CD4-positive, CD25-positive, alpha-beta regulatory T cell (primary cell): ENCODE measurements at places on chromosomes 7 and 10. TPM values are rescaled to one million over a fixed set of nuclear protein-coding genes. Genes with fewer than 3 reads are reported as not detected.

DNA sequence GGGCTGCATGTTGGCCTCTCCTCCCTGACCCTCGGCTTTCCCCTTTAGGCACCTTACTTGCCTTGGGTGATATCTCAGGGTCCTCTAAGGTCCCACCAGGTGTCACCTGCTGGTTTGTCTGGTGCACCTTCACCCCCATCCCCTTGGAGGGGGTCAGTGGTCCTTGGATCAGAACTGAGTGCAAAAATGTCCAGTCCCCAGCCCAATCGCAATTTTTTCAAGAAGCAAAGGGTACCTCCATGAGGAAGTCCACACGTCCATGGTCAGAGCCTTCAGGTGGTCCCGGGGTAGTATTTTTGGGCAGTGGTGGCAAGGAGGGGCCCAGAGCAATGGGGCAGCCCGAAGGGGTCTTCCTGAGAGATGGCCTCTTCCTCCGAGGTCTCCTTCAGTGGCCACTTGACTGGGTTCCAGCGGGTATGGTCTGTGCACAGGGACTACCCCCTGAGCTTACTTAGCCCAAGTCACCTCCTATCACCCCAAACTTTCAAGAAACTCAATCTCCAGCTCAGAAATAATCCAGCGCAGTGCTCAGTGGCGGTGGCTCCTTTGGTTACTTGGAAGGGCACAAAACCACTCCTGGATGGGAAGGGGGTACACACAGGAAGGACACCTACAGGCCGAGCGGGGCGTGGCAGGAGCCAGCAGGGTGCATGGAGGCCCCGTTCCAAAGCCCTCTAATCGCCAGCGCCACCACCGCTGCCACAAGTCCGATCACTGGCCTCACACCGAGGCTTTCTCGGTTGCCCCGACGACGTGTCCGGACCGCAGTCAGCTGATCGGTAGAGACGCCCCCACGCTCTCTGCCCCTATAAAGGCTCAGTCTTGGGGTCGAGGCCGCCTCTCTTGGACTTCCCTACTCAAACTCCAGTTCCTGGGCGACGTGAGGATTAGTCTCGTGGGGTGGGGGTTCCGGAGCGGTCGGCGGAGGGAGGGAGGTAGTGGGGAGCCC lies 4.5 kb downstream of the SAP25 start:
- peaks cover 45% of the 10 kb centered on the region for H3K4me1 ChIP-seq
- peaks cover 4% of the 10 kb centered on the region for H3K36me3 ChIP-seq
- no peaks in the 10 kb centered on the region for H3K27me3 ChIP-seq
- H3K27ac ChIP-seq: peak overlapping the region; percentile 69
- no peak for DNase-seq

DNA sequence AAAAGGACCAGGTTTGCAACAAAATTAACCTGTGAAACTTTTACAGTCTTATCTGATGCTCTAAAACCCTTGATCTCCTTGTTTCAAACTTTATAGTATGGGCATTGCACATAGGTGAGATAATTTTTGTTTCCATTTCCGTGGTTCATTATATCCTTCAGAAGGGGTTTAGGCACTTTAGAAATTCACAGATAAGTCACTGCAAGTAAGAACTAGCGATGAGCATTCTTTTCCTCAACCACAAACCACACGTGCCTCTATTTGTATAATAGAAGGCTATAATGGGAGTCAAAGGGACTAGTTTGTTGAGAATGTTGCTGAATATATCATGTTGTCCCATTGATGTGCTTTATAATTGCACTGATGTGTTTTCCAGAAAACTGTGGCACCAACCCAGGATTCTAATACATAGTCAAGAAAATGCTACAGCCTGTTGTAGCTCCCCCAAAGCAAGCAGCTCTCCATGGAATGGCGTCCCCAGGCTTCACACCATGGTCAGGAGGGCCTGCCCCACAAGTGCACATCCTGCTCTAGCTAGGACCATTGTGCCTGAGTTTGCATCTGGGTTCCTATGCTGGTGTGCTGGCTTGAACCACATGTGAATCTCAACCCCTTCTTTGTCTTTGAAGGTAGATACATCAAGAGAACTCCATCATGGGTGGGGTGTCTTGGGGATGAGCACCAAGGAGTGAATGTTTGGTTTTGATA lies 14.0 kb upstream of the ATXN7L1 start:
- no peak overlapping the region for H3K4me3 ChIP-seq
- H3K27ac ChIP-seq: no peak overlapping the region
- H3K36me3 ChIP-seq: peaks cover 38% of the 10 kb centered on the region
- H3K4me1 ChIP-seq: peaks cover 13% of the 10 kb centered on the region
- no peak for DNase-seq
- no peaks in the 10 kb centered on the region for H3K27me3 ChIP-seq

GRCh38 chr7:85115006-85115405 lies 71.8 kb downstream of the SEMA3D start:
- H3K27ac ChIP-seq: no peak overlapping the region
- no peaks in the 10 kb centered on the region for H3K27me3 ChIP-seq
- H3K4me1 ChIP-seq: no peaks in the 10 kb centered on the region
- H3K4me3 ChIP-seq: no peak overlapping the region
- no peak for DNase-seq

GRCh38 chr10:79195091-79195923 lies 126.5 kb downstream of the ZMIZ1 start:
- DNase-seq: peak; percentile 76
- H3K27ac ChIP-seq: no peak overlapping the region

DNA sequence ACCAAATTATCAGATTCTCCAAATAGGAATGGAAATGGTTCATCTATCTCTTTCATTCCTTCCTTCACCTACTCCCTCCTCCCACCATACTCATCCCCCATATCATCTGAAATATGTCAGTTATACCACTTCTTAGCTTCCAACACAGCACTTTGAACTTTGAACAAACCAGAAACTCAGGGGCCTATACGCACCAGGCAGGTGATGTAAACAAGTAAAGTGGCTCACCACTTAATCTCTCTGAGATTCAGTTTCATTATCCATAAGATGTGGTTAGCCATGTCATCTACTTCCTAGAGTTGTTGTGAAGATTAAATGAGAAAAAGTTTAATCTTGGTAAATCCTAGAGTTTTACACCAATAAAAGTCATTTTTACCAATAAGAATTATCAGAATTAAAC lies 65.9 kb upstream of the LRRN3 start:
- H3K4me3 ChIP-seq: peak overlapping the region; percentile 52
- H3K27me3 ChIP-seq: no peaks in the 10 kb centered on the region
- peaks cover 15% of the 10 kb centered on the region for H3K4me1 ChIP-seq
- no peak overlapping the region for H3K27ac ChIP-seq

Gene PRSS1
- total RNA-seq: not detected

GRCh38 chr10:31274310-31274709 lies 44.7 kb upstream of the ZEB1 start:
- H3K27ac ChIP-seq: no peak overlapping the region
- no peaks in the 10 kb centered on the region for H3K4me1 ChIP-seq
- no peak for DNase-seq
- no peaks in the 10 kb centered on the region for H3K27me3 ChIP-seq
- H3K4me3 ChIP-seq: no peak overlapping the region

GRCh38 chr10:131252567-131253276 lies 58.8 kb downstream of the TCERG1L start:
- DNase-seq: no peak
- H3K36me3 ChIP-seq: no peaks in the 10 kb centered on the region
- H3K27me3 ChIP-seq: no peaks in the 10 kb centered on the region
- no peak overlapping the region for H3K27ac ChIP-seq
- no peak overlapping the region for H3K4me3 ChIP-seq
- H3K4me1 ChIP-seq: no peaks in the 10 kb centered on the region

Gene PON1
- not detected for total RNA-seq

GRCh38 chr7:149669121-149669818 lies 104.1 kb downstream of the ZNF467 start:
- no peak overlapping the region for H3K4me3 ChIP-seq
- no peaks in the 10 kb centered on the region for H3K4me1 ChIP-seq
- no peak overlapping the region for H3K27ac ChIP-seq
- H3K36me3 ChIP-seq: no peaks in the 10 kb centered on the region
- H3K27me3 ChIP-seq: peaks cover 13% of the 10 kb centered on the region
- DNase-seq: no peak

- H3K4me1 ChIP-seq: no peaks in the 10 kb centered on the region
- no peak overlapping the region for H3K27ac ChIP-seq
- H3K4me3 ChIP-seq: no peak overlapping the region
- H3K36me3 ChIP-seq: no peaks in the 10 kb centered on the region
- H3K27me3 ChIP-seq: no peaks in the 10 kb centered on the region
Observed at GRCh38 chr7:45593121-45593541, 19.0 kb downstream of the ADCY1 start.

DNA sequence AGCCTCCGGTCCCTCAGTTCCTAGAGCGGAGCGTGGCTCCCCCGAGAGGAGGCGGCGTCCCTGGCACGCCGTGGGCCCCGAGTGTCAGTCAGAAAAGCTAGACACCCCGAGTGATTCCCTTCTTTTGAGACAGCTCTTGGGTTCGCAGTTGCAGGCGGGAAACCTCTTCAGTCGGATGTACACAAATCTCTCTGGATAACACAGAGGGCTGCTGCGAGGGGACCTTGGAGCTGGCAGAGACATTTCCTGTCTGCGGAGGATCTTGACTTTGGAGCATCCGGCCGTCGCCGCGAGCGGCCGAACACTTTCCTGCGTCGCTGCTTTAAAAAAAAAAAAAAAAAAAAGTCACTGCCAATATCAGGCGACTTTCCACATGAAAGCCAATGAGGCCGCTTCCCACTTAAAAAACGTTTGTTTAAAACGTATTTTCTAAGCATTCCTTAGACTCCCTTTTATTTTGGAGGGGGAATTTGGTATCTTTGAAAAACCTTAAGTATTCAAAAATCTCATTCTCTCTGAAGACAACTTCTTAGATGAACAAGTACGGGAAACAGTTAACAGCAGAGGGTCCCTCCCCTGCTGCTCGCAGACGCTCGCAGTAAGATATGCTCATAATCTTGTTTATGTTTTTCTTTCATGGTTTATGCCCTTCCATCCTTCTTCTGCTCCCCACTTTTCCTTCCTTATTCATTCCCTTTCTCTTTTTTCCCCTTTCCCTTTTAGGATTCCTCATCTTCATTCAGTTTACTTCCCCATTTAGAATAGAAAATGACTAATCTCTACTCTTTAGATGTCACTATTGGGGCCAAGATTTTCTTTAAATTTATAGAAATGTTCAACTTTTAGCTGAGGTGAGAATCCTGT lies 10.0 kb downstream of the HHEX start:
- H3K36me3 ChIP-seq: no peaks in the 10 kb centered on the region
- DNase-seq: no peak
- no peak overlapping the region for H3K27ac ChIP-seq
- peaks cover 17% of the 10 kb centered on the region for H3K4me1 ChIP-seq
- H3K27me3 ChIP-seq: peaks cover 26% of the 10 kb centered on the region

DNA sequence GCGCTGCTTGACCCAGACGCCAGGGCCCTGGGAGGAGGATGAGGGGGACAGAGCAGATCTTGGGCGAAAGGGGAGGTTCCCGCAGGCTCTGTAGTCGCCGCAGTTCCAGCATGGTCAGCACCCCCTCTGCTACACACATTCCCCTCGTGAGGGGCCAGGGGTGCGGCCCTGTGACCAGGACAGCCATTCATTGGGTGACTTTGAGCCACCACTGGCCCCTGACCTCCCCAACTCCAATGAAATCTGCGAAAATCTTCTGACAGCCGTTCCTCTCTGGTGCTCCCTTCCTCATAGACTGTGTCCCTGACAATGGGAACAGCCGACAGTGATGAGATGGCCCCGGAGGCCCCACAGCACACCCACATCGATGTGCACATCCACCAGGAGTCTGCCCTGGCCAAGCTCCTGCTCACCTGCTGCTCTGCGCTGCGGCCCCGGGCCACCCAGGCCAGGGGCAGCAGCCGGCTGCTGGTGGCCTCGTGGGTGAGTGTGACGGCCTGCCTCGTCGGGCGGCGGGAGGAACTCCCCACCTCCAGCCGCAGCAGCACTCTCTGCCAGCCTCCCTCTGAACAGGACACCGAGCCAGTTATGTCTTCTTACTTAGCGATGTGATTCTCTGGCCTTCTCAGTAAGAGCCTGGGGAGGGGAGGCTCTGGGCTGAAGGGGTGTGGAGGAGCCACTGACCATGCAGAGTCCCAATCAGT lies 825 bp downstream of the TMEM176A start:
- no peaks in the 10 kb centered on the region for H3K36me3 ChIP-seq
- no peak for DNase-seq
- no peak overlapping the region for H3K27ac ChIP-seq
- H3K4me3 ChIP-seq: no peak overlapping the region
- peaks cover 36% of the 10 kb centered on the region for H3K27me3 ChIP-seq

Gene HPS1
- 88.5 TPM for total RNA-seq

GRCh38 chr7:24889611-24890010 lies 90.4 kb downstream of the OSBPL3 start:
- peaks cover 12% of the 10 kb centered on the region for H3K36me3 ChIP-seq
- H3K27ac ChIP-seq: no peak overlapping the region
- no peaks in the 10 kb centered on the region for H3K27me3 ChIP-seq
- no peaks in the 10 kb centered on the region for H3K4me1 ChIP-seq
- DNase-seq: no peak

Gene HABP2
- not detected for total RNA-seq
